ENCODE measurements at places on chromosomes 4 and X. TPM values are rescaled to one million over a fixed set of nuclear protein-coding genes. Genes with fewer than 3 reads are reported as not detected.

The MSX1 gene
- 1.2 TPM for polyA plus RNA-seq

GRCh38 chrX:42505016-42505415 is 272.9 kb downstream of the PPP1R2C start:
- no peak for DNase-seq

- DNase-seq = no peak
These were observed 13.3 kb upstream of the CDKL2 start for GRCh38 chr4:75643651-75644050.

The TDO2 gene
- polyA plus RNA-seq = not detected

DNA sequence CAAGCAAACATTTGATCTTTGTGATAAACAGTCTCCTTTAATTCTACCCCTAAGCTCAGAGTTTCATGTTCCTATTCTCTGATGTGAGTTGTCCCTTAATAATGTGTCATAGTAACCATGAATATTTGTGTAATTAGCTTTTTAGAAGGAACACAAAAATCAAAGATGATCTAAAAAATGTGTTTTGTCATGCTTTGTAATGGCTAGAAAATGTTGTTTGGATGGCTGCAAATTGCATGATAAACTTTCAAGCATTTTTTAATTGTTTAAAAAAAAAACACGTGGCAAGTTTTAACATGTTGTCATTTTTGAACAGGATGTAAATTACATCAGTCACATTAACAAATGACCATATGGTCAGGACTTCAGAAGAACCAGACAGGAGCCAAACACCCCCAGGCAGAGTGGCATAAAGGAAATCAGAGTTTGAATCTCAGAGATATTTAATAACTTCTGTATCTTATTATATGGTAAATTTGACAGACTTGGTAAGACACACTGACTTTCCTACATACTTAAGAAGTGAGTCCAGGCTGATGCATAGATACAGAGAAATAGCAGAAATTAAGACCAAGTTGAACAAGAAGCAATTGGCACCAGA is 223.9 kb upstream of the VEGFC start:
- DNase-seq = no peak

The NCAPG gene
- 8.2 TPM for polyA plus RNA-seq

The SEPTIN6 gene
- polyA plus RNA-seq = 32.5 TPM

The ZNF718 gene
- 1.2 TPM for polyA plus RNA-seq

DNA sequence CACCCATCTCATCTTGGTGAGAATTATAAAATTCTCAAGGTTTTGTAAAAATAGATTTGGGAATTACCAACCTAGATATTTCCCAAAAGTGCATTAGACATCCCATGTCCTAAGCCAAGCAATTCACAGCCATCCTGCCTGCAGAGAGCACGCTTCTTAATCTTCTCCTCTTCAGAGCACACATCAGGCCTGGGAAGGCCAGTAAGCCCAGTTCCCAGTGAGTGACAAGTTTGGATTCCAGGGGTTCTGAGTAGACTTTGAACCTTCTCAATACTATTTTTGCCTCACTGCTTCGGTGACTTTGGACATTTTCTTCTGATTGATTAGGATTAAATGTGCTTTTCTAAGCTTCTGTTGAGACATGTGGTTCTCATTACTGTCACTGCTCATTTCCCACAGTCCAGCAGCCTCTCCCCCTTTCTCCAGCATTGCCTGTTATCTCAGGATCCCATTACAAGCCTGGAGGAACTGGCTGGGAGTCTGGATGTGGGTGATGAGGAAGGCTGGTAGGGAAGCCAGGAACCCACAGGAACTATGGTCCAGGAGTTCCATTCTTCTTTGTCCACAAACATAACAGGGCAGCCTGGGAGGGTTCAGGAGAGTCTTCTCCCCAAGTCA is 56.4 kb upstream of the TMEM150C start:
- no peak for DNase-seq

GRCh38 chrX:73068467-73069364 is 10.6 kb downstream of the PABPC1L2A start:
- DNase-seq = no peak

DNA sequence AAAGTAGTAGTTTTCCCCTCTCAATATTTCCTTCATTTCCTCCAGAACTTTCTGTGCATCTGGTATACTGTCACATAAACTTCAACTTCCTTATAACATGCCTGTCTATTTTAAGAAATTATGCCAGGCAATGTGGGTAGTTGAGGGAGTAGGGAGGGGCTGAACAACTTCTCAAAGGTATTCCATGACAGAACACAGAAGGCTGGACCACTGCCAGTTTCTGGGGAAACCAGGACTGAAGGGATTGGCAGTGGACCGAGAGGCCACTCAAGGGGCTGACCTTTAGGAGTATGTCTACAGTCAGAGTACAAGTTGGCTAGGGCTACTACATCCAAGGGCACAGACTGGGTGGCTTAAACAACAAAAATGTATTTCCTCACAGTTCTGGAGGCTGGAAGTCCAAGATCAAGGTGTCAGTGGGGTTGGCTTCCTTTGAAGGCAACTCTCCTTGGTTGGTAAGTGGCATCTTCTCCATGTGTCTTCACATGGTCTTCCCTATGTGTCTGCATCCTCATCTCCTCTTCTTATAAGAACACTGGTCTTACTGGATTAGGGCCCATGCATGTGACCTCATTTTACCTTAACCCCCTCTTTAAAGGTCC is 6.9 kb downstream of the SH3RF1 start:
- no peak for DNase-seq

DNA sequence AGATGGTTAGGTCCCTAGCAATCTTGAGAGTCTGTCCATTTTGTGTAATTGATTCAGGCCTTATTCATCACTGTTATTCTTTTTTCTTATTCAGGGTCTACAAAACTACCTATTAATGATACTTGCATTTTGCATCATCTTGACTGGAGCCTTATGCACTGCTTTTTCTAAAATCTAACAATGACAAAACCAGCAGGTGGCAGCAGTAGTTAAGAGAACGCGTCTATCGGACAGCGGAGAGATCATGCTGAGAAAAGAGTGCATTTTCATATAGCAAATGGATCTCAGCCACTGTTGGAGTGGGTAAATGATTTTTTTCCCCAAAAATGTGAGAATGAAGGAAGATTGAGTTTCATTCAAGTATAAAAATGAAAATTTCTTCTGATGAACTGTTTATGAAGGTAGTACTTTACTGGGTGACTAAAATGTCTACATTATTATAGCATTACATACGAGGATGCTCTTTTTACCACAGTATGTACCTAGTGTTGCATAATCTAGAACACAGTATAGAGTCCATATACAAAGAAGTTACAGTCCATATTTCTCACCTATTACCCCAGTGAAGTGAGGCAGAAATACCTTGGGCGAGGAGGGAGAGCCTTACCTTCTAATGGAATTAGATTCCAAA is 43.2 kb downstream of the TMEM144 start:
- DNase-seq = no peak

DNA sequence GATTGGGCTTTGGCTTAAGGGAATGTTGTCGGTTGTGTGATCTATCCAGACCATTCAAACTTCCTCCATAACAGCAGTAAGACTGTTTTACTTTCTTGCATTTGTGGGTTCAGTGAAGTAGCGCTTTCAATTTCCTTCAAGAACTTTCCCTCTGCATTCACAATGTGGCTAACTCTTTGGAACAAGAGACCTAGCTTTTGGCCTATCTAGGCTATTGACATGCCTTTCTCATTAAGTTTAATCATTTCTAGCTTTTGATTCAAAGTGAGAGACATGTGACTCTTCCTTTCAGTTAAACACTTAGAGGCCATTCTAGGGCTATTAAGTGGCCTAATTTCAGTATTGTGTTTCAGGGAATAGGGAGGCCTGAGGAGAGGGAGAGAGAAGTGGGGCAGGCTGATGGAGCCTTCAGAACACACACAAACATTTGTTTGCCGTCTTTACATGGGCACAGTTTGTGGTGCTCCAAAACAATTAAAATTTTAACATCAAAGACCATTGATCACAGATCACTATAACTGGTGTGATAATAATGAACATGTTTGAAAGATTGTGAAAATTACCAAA is 34.1 kb downstream of the ADH5 start:
- no peak for DNase-seq

The IL21 gene
- not detected for polyA plus RNA-seq

DNA sequence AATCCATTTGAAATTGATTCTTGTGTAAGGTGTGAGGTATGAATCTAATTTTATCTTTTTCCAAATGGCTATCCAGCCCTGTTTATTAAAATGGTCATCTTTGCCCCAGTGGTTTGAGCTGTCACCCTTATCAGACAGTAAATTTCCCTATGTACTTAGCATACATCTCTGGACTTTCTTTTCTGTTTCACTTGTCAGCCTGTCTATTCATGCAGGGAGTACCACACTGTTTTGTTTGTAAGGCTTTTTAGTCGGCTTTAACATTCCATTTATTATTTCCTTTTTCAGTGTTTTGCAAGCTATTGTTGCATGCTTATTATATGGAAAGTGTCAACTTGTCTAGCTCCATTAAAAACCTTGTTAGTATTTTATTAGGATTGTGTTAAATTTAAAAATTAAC is 155.8 kb downstream of the STAG2 start:
- DNase-seq = no peak

The NCBP2L gene
- not detected for polyA plus RNA-seq

DNA sequence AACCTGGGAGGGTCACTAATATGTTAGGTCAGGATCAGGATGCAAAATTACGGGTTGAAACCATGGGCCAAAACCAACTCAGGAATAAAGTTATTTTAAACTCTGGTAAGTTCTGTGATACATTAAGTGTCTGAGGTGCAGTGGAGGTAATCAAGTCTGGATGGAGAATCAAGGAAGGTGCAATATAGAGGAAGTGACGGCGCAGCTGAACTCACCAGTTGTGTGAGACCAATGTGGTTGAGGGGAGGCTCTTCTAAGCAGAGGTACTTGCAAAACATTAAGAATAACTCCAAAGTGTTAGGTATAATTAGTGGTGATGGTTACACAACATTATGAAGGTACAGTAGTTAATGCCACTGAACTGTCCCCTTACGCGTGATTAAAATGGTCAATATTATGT is 19.7 kb downstream of the GAB3 start:
- no peak for DNase-seq

GRCh38 chr4:102036016-102036415 is 245.5 kb downstream of the BANK1 start:
- no peak for DNase-seq
